ENCODE measurements at places on chromosomes 2 and 18. TPM values are rescaled to one million over a fixed set of nuclear protein-coding genes. Genes with fewer than 3 reads are reported as not detected.

GRCh38 chr2:68961380-68961779 is 8.7 kb upstream of the GKN2 start:
- no peak for DNase-seq

GRCh38 chr18:58886864-58887612 is 22.4 kb downstream of the ZNF532 start:
- DNase-seq, result no peak

DNA sequence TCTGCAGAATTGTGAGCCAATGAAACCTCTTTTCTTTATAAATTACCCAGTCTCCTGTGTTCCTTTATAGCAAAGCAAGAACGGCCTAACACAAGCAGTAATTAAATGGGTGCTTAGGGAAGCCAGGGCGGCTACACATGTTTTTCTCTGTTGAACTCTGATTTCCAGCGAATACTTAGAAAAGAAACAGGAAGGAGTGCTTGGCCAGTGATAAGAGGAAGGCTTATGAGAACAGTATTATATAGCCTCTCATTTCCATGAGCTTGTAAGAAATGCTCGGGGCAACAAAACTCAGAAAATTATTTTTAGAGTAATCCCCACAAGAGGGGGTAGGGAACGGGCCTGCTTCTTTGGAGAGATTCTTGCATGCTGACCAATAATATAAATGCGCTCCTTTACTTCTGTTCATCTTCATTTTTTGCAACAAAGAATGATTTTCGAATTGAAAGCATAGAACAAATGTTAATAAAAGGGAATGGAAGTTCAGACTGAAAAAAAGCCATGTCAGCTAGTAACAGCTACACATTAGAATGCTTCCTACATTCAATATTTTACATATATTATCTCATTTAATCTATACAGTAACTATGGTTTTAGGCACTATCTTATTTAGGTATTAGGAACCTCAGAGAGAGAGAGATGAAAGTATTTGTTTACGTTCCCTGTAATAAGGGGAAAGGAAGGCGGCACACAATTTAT is 49.7 kb upstream of the CCDC85A start:
- no peak for DNase-seq

DNA sequence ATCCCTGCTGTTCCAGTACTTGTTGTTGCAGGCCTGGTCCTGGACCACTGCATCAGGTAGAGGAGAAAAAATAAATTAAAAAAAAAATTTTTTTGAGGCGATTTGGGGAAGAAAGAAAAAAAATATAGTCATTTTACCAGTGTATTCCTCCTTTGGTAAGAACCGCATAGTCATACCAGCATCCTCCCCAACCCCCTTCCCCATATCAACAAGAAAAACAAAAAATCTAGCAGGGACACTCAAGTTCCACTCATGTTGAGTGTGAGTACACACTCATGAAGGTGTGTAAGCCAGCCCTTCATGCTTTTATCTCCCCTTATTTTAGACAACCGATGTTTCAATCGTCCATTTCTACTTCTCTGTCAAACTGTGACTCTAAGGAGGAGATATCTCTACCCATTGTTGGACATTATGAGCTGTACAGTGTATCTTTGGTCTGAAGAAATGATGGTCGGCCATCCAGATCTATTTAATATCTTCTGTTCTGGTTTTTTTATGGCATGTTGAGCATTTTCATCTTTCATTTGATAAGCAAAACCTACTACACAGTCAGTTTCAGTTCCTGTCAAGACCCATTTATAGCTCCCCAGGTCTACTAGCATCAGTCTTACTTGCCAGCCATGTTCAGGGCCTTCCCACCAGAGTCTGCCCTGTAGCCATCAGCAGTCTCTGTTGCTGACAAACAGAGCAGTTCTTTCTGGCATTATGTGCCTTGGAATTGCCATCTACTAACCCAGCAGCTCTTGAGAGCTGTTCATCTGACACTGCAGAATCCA is 20.0 kb downstream of the ELP2 start:
- DNase-seq, result no peak

APOB gene
- polyA plus RNA-seq, result 0.49 TPM

CKAP2L gene
- 0.24 TPM for polyA plus RNA-seq

DAW1 gene
- not detected for polyA plus RNA-seq

SPDYA gene
- polyA plus RNA-seq, result 0.04 TPM

- DNase-seq, result no peak
Measured at GRCh38 chr2:62292190-62292589, 96.3 kb downstream of the B3GNT2 start.

MOGAT1 gene
- not detected for polyA plus RNA-seq

DNA sequence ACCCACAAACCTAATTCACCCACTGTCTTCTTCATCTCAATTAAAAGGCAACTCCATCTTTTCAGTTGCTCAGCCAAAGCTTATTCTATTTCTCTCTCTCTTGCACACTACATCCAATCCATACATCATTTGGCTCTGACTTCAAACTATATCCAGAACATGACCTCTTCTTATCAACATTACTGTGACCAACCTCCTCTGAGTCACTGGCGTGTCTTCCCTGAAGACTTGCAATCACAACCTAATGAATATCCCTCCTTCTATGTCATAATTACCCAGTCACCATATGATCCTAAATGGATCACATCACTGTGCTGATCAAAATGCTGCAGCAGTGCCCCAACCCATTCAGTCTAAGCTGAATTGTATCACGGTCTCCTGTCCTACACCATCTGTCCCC is 22.6 kb upstream of the SULT1C3 start:
- DNase-seq, result no peak

GRCh38 chr2:74036450-74037195 is 51.9 kb downstream of the TET3 start:
- no peak for DNase-seq

Data from urinary bladder (tissue), 4 donors.